NCI-H2081 (cell line): ENCODE measurements at places on chromosomes 7 and 10.

GRCh38 chr10:125124907-125125306 lies 35.5 kb downstream of the CTBP2 start:
- DNase-seq, result no peak

DNA sequence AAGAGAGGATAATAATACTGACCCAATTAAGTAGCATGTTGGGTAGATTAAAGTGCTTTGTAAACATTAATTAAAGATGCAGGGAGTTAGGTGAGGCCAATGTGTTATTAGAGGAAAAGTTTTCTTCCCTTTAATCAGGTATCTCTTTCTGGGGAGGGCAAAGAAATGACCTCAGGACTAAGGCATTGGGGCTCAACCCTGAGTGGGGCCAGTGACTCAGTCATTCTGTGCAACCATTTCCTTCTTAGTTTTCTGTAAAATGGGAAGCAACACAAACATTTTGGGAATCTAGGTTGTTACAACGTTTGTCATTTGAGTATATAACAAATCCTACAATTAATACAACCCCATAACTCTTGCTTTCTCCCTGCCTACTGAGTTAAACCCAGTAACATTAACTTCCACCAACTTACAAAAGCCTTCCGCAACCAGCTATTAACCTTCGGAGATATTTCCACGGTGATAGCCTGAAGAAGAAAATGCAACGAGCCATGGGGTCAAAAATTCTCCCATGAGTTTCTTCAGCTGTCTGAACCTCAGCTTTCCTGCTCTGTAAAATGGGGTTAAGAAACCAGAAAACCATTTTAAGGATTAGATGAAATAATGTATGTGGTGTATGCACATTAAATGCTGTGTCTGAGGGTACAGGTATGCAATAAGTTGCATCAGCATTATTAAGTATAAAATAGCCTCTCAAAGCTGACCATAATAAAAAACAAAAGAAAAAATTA lies 965 bp upstream of the PROSER2 start:
- DNase-seq, result no peak

GRCh38 chr10:24570658-24571426 lies 152.8 kb downstream of the ARHGAP21 start:
- no peak for DNase-seq

DNA sequence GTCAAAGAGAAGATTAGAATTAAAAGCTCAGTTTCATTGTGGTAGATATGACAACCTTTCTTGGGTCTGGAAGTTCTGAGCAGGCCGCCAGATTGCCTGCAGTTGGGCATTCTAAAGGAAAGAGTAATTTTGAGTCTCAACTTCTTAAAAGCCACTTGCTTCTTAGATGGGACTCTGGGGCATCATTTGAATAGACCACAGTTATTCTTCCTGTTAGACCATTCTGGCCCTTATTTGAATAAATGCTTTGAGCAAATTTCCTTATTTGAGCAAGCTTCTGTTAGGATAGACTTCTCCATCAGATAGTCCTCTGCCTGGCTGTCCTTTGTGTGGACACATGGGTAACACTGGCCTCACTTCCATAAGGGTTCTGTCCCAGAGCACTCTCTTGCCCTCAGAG lies 40.2 kb downstream of the SND1 start:
- DNase-seq, result no peak

- peak; percentile 37 for DNase-seq
Observed at GRCh38 chr7:134513169-134513752, 14.1 kb upstream of the AKR1B10 start.

GRCh38 chr10:72561745-72562166 lies 64.1 kb downstream of the MICU1 start:
- DNase-seq, result no peak

- DNase-seq, result no peak
Observed at GRCh38 chr7:17390392-17390791, 91.9 kb downstream of the AHR start.

- DNase-seq, result no peak
Observed at GRCh38 chr7:138843632-138844580, 45.9 kb upstream of the ATP6V0A4 start.

GRCh38 chr10:107031931-107032699 lies 132.4 kb downstream of the SORCS1 start:
- DNase-seq, result no peak

DNA sequence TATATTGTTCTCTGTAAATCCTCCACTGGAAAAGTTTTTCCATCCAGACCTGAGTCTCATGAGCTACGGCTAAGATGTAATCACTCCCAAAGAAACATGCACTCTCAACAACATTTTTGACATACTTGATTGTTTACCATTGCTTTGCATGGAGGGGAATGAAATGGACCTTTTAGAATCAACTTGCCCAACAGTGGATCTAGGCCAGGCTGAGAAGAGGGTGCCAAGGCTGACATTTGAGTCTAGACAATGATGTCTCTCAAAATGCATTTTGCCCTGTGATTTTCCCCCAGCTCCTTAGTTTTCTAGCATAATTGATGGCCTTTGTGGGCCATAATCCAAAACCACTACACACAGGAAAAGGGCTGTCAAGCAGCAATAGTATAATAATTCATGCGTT lies 297.9 kb upstream of the KLF6 start:
- DNase-seq, result no peak

- no peak for DNase-seq
Observed at GRCh38 chr10:102633287-102633686, 11.0 kb upstream of the TRIM8 start.

DNA sequence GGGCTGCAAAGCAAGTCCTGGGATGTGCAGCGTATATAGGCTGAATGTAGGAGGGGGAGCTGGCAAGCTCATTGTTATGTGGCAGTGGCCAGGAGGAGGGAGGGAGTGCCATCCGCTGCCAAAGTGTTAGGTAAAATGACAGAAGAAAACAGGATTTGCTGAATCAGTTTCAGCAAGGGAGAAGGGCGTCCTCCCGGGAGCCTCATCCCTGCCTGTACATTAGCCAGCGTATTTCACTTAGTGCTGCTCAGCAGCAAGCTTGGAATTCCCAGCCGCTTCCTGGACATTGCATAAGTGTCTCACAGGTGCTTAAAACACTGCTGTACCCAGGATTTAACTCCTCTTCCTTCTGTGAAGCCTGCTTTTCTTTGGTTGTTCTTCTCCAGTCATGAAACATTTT lies 2.5 kb downstream of the NIPSNAP2 start:
- DNase-seq, result no peak

GRCh38 chr7:115252461-115252860 lies 330.6 kb downstream of the MDFIC start:
- no peak for DNase-seq

- no peak for DNase-seq
Observed at GRCh38 chr7:55031075-55031474, 12.3 kb downstream of the EGFR start.

DNA sequence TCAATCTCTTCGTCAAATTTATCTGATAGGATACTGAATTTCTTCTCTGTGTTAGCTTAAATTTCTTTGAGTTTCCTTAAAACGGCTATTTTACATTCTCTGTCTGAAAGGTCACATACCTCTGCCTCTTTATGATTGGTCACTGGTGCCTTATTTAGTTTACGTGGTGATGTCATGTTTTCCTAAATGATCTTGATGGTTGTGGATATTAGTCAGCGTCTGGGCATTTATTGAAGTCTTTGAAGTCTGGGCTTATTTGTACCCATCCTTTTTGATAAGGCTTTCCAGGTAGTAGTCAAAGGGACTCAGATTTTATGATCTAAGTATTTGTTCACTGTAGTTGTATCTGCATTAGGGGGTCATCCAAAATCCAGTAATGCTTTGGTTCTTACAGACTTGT lies 1407.5 kb upstream of the LRRTM3 start:
- no peak for DNase-seq

- no peak for DNase-seq
Observed at GRCh38 chr10:26738301-26738911, 40.9 kb downstream of the PDSS1 start.
